ENCODE measurements at places on chromosomes 6 and 20.

- DNase-seq, result no peak
Measured at GRCh38 chr6:128078276-128078675, 177.4 kb upstream of the THEMIS start.

- DNase-seq, result no peak
Measured at GRCh38 chr20:44282192-44282591, 28.8 kb downstream of the FITM2 start.

DNA sequence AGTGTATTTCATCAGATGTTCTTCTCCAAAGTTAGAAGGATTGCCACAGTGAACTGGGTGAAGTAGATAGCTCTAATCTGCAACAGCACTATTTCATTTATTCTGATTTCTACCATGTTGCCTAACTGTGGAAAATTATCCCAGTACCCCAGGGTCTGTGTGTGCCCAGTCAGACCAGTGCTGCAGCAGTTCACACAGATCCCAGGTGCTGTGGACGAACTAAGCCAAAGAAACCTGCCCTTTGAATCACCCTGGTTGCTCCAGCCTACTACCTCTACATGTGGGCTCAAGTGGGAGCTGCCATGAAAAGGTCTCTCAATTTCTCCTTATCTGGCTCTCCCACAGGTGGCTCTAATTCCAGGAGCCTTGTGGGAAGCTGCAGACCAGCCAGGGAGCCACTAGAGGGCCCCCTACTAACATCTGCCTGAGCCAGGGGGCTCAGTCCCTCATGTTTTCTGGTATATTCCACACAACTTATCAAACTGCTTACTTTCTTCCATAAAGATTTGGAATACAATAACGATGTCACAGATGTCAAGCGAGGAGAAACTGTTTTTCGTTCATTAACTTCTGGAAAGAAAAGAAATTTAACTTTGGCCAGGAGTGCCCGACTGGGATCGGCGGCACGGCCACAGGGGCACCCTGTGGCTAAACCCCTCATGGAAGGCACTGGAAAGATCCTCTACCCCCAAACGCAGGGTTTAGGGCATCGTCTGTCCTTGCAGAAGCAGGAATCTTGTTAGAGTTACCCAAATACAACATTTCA is 31.6 kb upstream of the LY86 start:
- DNase-seq, result no peak

- DNase-seq, result no peak
Measured at GRCh38 chr20:3392756-3393155, 14.7 kb downstream of the DNAAF9 start.

DNA sequence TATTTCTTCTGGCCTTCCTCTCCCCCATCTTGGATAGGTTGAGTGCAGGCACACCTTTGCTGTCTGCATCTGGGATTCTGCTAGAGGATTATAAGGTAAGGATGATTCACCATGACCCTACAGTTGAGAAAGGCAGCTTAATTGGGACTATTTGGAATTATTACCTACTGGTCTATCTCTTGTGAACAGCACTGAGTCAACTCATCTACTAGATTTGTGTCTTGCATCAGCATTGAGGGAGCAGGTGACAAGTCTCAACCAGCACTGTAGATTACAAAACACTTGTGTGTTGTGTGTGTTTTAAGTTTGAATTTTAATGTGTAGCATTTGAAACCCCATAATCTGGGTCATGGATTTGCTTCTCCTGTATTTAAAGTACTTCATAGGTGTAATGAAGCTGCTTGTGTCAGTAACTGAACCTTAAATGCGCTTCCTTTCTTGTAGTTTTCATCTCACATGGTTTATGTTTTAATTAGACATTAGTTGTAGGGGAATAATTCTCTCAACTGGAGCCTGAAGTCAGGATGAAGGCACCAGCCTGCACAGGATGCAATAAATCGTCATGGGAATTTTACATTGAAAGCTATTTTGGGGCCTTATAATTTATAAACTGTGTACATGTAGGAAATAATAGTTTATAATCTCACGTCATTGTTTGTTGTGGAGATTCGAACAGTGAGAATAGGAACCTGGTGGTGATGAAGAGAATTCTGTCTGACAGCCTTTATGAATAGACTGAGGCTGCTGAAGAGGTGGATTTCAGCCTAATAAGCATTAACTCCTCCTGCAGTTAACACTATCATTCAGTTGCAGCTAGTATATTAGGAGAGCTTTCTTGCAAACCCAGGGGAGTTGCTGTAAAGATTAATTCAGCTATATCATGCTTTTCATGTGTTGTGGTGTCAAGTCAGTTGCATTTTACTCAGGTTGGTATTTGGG is 125.1 kb downstream of the JARID2 start:
- DNase-seq, result no peak

DNA sequence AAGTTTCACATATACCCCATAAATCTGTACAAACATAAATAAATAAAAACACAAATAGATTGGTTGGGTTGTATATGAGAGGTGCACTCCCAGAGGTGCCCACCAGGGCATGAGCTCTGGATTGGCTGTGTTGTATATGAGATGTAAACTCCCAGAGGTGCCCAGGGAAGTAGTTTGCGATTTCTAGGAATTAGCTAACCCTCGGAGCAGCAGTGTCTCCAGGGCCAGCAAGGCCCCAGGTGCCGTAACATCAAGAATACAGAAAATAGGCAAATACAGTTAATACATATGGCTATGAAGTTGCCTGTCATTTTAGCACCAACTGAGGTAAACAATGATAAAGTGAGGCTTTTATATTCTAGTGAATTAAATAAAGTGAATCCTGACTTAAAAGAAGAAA is 5.4 kb upstream of the GINM1 start:
- DNase-seq, result no peak

DNA sequence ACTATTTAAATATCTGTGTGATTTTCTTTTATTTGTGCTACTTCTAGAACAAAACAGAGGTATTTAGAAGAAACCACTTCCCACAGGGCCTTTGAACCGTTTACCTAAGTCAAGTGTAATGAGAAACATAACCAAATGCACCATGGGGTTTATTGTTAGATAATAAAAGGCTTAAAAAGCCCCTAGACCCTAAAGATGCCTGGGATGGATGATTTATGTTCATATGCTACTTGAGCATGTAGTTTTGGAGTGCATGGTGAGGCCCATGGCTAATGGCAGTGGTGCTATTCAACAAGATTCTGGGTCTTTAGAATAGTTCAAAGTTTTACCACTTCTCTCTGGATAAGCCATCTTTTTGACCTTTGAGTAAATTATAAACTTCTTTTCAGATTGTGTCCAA is 65.9 kb downstream of the MTHFD1L start:
- DNase-seq, result no peak
